ENCODE measurements at places on chromosomes 2 and 18.

DNA sequence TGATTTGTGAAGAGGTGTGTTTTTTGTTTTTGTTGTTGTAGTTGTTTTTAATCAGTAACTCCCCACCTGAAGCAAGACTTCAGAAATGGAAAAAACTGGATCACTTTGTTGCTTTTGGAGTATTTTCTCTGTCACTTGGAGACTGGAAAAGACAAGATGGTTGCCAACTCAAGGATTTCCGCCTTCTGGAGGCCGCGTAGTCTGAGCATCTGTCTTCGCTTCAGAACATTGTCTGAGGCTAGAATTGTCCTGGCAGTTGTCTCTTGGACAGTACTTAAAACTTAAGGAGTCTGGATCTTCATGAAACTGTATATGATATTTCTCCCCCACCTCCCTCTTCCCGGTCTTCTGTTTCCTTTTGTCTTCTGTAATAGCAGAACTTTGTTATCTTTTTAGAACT is 67.7 kb downstream of the ARHGAP28 start:
- DNase-seq = no peak

GRCh38 chr2:227367427-227367795 is 11.7 kb downstream of the TM4SF20 start:
- DNase-seq = no peak

DNA sequence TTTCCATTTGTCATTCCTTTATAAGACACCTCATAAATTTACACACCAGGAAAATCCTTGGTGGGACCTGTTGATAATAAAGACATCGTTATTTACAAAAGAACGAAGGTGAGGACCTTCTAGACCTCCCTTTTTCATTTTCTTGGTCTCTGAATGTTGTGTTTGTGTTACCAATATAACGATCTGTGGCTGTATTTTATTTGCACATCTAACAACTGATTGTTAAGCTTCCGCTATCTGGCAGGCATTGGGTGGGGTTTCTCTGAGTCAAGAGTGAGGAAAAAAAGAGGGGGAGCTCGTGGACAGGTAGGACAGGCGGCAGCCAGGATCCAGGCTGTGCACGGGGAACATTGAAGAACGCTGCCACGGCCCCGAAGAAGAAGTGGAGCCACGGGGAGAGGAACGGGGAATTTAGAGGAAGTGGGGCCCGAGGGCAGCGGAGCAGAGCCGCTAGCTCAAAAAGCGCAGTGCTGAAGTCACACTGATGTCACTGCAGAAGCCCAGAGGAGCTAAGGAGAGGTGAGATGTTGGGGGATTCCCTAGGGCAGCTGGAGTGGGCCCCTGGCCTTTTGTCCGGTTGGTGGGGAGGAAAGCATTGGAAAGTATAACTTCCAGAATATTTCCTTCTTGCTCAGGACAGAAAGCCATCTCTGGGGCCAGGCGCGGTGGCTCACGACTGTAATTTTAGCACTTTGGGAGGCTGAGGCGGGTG is 20.9 kb upstream of the DNMT3A start:
- no peak for DNase-seq

- no peak for DNase-seq
These were observed 165.8 kb downstream of the TNS1 start for GRCh38 chr2:217836901-217837491.

Measured in SHP77 treated with DMSO at 0.1 percent for 48 hours (cell line).